ENCODE measurements at places on chromosomes 5 and 9.

DNA sequence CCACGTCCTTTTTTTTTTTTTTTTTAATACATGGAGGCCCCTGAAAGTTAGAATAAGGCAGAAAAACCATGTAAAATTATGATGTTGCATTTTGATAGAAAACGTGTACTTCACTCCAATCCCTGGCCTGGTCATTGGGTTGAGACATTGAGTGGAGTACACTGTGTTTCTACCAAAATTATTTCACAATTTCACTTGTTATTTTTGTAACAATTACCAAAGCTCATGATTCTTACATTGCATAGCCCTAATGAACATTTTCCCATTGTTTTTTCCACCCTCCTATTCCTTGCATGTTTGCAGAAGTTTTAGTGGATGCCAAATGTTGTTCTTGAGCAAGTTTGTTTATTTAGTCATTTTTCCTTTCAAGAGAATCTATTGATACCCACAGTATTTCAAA lies 21.9 kb downstream of the MAMDC2 start:
- no peak for DNase-seq

DNA sequence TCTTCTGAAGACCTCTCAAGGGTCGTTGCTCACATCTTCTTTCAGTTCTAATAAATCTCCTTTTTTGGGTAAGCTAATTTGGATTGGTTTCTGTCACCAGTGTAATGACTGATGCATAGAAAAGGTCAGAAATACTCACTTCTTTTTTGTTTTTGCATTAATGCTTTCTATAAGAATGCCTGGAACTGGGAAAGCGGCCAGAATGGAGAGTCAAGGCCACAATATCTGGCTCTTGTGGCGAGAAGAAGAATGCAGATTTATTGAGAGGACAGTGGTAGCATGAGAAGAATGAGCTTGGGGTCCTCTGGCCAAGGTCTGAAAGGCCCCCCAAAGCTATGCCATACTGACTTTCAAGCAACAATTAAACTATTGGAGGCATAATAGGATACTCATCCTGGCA lies 88.0 kb upstream of the SLC12A2 start:
- peak; percentile 65 for DNase-seq

DNA sequence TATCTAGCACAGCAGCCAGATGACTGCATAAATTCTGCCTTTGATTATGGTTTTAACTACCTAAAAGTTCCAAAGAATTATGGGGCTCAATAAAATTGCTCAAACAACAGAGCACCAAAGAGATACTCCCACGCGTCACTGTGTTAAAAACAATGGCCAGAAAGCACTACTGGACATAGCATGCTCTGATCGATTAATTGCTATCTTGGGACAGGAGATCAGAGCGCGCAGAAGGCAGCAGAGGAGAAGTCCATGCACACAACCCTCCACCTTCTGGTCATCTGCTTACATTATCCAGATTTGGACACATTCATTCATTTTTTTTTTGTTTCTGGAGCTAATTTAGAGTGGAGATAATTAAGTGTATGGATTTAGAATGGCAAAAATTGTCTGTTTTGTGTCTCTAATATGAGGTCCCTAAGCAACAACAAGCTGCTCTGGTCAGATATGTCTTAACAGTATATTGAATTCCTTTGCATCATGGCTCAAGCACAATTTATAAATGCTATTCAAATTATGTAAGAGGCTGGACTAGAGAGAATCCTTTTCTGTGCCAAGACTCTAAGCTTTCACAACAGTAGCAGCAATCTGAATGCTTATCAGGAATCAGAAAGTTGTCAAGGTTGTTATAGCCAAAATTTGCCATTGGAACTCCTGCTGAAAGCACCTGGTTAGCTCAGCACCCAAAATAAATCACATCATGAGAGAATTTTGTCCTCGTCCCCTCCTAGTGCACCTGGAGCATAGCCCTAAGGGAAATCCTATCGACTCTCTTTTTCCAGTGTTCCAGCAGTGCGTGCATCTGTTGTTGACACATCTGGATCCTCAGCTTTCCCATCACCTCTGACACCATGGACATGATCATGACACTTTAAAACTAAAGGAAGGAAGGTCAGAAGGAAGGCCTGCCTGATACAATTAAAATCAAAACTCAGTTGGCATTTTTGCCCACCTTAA lies 98.6 kb upstream of the HMHB1 start:
- peak; percentile 61 for DNase-seq

- DNase-seq = no peak
These were observed 46.5 kb downstream of the PSMB7 start for GRCh38 chr9:124368692-124369091.

DNA sequence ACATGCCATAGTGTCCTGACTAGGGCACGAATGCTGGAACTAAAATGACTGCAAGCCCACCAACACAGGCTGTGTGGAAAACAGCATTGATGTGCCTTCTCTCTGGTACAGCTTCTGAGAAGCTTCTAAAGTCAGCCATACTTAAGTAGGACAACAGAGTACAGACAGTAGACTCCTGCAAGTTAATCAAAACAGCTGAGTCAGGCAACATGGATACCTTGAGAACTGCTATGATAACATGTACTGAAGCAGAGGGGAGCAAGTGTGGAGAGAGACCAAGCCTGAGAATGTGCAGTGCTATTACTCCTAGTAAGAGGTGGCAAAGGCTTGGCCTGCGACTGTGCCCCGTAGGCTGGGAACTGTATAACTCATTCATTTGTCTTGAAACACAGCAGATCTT lies 2.5 kb downstream of the ISCA1 start:
- no peak for DNase-seq

GRCh38 chr9:34984049-34984448 lies 5.5 kb upstream of the DNAJB5 start:
- DNase-seq = peak; percentile 46

GRCh38 chr5:124634228-124634739 lies 112.2 kb downstream of the ZNF608 start:
- peak; percentile 60 for DNase-seq

- DNase-seq = no peak
These were observed 12.1 kb upstream of the CAMSAP1 start for GRCh38 chr9:135919318-135919890.

- peak; percentile 67 for DNase-seq
These were observed 4.1 kb downstream of the DENND1A start for GRCh38 chr9:123925819-123926218.

DNA sequence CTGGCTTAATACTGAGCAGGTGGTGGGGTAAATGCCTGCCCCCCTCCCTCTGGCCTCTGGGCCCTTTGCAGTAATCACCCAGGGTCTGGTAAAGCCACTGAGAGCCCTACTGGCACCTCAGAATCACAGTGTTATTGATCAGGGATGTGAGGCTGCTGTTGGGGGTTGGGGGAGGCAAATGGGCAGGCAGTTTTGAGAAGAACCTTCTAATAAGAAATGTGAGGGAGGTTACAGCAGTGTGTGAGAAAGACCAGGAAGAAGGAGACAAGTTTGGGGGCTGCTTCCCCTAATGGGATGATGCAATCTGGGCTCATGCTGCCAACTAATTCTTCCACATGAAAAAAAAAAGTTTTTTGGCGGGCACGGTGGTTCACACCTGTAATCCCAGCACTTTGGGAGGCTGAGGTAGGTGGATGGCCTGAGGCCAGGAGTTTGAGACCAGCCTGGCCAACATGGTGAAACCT lies 3.1 kb upstream of the B4GALT7 start:
- no peak for DNase-seq

- no peak for DNase-seq
These were observed 64.6 kb upstream of the FCN1 start for GRCh38 chr9:134982311-134982710.

DNA sequence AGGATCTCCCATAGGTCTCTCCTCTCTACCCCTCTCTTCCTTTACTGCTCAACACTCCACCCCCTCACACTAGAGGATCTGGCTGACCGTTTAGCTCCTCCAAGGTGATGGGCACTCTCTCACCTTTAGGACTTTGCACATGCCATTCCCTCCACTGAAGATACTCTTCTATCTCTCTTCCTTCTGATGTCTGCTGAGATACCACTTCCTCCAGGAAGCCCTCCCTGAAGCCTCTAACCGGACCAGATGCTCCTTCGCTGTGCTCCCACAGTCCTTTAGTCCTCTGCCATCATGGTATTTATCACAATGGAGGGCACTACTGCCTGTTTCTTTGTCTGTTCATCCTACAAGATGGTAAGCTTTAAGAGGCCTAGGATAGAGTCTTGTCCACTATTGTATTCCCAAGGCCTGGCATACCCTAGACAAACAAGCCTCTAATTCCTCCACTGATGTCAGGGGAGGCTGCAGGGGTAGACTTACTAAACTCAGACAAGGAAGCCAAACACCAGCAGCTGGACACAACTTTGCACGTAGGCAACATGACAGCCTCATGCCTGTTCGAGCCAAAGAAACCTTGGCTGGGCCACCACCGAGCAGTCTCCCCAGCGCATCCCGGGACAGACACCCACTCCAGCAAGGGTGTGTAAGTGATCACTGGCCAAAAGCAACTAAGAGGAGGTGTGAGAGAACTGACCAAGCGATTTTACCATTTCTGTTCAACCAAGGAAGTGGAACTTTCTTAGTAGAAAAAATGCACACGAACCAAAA lies 20.2 kb downstream of the ORM2 start:
- DNase-seq = no peak

DNA sequence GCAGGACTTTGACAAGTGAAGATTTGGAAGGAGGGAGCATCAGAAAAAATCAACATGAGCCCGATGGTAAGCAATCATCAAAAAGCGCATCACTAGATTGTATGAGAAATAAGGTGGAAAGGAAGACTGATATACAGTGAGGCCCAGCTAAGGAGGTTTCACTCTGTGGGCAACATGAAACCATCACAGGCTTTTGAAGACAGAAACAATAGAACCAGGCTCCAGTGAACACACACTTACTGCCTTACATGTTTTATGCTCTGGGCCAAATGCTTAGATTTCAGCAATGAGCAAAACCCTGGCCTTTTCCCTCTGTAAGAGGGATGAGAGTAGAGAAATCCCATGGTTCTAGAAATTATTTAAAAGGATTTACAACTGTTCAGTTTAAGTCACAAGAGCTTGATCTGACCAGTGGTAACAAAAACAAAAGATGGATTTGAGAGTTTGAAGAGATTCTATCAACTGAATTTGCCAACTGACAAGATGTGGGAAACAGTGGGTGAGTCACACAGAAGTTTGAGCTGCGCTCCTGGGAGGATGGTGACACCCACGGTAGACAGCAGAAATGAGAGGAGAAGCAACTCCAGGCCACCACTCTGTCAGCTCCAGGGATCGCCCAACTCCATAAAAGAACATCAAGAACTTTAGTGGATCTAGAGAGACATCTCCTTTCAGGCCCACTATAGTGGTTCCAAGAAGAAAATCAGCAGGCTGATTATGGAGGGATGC lies 261.8 kb downstream of the MCTP1 start:
- no peak for DNase-seq

- DNase-seq = peak; percentile 63
These were observed 147.6 kb downstream of the AUH start for GRCh38 chr9:91214086-91214485.

DNA sequence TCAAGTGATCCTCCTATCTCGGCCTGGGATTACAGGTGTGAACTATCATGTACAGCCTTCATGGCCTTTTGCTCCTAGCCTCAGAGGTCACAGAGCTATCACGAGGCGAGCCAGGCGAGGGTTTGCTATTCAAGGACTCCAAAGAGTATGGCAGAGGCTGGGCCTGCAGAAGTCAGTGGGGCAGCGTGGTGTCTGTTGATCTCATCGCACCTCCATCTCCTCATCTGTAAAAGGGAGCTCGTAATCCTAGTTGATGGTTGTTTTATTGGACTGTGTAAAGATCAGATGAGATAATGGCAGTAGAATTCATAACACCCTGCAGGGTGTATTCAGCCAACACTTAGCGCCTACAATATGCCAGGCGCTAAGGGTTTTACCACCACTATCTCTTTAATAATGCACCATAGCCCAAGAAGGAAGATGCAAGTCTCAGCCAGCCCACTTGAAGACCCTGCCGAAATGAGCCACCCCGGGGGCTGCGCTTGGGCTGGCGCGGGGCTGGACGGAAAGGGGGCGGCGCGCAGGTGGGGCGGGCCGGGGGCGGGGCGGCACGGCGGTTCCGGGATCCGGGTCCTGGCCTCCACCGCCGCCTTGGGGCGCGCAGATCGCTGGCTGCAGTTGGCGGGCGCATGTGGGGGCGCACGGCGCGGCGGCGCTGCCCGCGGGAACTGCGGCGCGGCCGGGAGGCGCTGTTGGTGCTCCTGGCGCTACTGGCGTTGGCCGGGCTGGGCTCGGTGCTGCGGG lies at the start of gene GALNT12:
Gene GALNT12, plus strand, starts transcription at position 601 of the 744 bp plus-strand sequence. Its CDS starts 29 bp downstream, at position 630.
- DNase-seq = no peak

DNA sequence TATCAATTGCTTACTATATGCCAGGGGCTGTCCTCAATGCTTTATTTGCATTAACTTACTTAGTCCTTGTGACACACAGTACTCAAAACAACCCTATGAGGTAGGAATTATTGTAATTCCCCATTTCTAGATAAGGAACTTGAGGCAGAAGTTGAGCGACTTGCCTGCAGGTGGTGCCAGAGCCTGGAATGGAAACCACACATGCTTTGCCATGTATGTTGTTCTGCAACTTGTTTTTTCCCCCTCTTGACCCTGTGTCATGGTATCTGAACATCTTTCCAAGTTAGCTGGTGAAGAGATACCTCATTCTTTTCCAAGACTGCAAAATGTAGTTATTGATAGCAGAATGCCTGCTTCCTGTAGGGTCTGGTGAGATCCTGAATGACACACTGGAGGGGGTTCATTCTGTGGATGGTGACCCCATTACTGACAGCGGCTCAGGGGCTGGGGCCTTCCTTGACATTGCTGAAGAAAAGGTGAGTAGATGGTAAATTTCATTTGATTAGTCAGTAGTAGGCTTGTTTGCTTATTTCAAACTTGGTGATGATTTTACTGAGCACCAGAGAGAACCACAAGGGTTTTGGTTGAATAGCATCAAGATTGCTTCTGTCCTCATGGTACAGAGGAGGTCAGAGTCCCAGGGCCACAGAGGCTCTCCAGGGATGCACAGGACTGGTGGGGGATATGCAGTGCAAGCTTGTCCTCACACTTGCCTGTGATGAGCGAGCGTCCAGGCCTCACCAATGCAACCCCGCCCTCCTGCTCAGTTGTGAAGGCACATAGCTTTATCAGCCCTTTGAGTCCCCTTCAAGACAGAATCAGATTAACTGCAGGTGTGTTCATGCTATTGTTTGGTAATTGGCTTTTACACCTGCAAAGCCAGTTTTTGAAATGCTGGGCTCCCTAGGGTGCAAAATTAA lies 57.0 kb downstream of the COL15A1 start:
- peak; percentile 77 for DNase-seq

DNA sequence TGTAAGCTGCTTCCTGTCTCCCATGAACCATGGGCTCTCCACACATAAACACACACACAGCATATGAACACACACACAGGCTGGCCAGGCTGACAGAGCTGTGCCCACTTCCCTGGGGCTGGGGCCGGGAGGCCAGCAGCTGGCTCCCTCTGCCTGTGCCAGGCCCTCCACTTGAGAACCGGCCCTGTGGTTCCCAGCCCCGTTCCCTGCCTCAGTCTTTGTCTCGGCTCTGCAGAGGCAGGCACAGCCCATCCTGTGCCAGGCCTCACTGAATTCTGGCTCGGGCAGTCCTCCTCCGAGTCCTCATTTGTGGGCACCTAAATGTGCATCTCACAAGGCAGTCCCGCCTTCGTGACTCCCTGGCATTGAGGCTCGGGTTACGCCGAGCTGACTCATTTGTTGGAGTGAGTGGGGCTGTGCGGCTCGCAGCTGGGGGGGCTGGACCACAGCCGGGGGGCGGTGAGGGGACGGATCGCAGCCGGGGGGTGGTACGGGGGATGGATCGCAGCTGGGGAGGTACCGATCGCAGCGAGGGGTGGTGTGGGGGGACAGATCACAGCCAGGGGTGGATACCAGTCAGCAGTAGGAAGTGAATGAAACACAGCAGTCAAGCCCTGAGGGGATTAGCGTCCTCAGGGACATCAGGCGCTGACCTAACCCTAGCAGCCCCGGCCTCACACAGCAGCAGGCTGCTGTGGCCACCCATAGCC lies 72.3 kb downstream of the PSMB7 start:
- peak; percentile 93 for DNase-seq
